ENCODE measurements at places on chromosomes 13 and 19.

GRCh38 chr19:3537438-3538240 lies 1.3 kb upstream of the TEKTIP1 start:
- no peak for DNase-seq

DNA sequence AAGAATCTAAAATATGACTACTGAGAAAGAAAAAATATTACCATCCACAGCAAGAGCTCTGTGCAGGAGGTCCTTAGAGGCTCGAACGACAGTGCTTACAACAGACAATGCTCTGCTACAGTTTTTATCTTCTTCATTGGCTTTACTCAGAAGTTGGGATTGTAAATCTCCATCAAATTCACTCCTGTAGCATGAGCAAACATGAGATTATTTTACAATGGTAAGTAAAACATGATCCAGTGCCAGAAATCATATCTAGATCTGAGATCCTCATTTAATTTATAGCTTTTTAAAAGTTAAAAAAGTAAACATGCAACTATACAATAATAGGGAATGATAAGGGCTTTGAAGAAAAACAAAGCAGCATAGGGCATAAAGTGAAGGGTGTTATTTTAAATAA lies 144.5 kb upstream of the FBXL3 start:
- no peak for DNase-seq

DNA sequence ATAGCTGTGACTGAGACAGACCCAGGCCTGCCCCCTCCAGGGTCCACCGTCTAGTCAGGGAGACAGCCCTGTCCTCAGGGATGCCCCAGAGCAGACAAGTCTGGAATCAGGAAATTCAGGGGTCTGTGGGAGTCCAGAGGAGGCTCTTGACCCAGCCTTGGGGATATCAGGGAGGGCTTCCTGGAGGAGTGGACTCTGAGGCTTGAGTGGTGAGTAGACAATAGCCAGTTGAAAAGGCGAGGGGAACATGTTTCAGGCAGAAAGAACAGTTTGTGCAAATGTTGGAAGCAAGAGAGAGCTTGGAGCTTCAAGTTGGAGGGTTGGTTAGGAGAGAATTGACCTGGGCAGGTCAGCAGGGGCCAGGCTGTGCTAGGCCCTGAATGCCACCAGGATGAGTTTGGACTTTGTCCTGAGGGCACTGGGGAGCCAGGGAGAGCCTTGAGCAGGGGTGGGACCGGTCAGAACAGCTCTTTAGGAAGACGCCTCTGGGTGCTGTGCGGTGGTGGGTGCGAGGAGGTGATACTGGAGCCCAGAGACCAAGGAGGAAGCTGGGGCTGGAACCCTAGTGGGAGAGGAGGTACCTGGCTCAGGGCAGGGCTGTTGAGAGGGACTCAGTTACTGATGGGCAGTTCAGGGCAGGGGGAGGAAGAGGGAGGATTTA lies 2.7 kb downstream of the CCDC9 start:
- DNase-seq, result no peak

GRCh38 chr19:39277598-39277997 lies 9.4 kb downstream of the IFNL2 start:
- DNase-seq, result no peak

DNA sequence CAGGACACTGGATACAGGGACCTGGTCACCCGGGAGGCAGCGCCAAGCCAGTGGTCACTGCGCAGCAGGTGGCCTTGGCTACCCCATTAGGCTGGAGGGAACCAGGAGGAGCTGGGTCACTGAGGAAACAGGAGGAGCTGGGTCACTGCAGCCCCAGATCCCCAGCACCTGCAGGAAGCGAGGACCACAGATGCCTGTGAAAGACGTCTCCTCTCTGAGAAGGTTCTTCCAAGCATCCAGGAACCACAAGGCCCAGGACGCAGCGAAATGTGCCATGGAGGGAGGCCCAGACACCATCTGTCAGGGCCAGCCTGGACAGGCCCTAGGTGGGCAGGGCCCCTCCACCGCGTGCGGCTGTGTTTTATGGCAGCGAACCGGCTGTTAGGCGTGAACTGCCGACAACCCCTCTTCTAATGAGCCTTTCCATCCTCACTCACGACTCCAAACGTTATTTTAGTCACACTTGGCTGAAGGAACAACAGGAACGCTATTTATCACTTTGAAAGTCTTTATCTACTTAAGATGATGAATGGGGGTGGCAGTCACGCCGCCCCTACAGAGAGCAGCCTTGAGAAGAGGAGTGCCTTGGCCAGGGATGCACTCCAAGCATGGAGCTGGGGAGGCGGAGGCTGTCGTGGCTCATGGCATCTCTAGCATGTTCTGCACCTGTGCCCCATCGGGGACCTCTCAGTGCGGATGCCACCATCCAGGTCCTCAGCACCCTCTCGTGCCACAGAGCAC lies 53.3 kb downstream of the CEBPG start:
- no peak for DNase-seq

All from fibroblast of upper back skin (primary cell).